ENCODE measurements at places on chromosomes 4 and X. TPM values are rescaled to one million over a fixed set of nuclear protein-coding genes. Genes with fewer than 3 reads are reported as not detected.

DNA sequence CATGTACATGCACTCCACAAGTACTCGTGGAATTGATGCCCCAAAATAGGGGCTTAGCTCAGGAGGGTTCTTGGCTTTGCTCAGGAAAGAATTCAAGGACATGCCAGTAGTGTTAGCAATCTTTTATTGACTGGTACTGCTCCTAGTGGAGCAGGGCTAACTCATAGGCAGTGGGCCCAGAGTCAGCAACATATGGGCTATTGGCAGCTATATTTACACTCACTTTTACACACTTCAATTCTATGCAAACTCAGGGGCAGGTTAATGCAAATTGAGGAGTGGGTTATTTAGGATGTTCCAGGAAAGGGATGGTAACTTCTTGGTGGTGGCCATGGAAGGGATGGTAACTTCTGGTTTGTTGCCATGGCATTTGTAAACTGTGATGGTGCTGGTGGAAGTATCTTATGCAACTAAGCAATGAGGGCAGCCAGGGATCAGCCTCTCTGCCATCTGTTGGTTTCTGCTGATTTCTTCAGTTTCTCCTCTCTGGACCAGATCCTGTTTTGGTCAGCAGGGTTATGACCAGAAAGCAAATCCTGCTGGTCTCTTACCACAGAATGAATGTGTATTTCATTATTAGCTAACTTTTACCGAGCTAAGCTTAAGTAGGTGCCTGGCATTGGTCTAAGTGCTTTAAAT, 69.2 kb upstream of the FAT1 start:
- DNase-seq: no peak

CENPVL1 gene
- total RNA-seq: not detected

GRCh38 chr4:85833302-85833701, 358.4 kb downstream of the ARHGAP24 start:
- DNase-seq: no peak

- no peak for DNase-seq
Measured at GRCh38 chr4:100489305-100489704, 28.5 kb downstream of the EMCN start.

DNA sequence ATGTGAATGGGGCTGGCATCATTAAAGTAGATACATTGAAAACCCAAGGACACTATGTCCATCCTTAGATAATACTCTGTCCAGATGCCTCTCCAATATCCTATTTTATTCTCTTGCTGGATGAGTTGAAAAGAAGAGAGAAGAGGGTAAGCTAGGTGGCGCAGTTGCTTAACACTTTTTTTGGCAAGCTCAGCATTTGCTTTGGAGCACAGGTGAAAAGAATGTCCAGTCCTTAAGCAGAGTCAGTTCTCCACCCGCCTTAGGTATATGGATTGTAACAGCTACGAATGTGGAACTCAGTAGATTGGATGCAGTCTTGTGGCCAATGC, 208.4 kb downstream of the NWD2 start:
- peak; percentile 63 for DNase-seq

DNA sequence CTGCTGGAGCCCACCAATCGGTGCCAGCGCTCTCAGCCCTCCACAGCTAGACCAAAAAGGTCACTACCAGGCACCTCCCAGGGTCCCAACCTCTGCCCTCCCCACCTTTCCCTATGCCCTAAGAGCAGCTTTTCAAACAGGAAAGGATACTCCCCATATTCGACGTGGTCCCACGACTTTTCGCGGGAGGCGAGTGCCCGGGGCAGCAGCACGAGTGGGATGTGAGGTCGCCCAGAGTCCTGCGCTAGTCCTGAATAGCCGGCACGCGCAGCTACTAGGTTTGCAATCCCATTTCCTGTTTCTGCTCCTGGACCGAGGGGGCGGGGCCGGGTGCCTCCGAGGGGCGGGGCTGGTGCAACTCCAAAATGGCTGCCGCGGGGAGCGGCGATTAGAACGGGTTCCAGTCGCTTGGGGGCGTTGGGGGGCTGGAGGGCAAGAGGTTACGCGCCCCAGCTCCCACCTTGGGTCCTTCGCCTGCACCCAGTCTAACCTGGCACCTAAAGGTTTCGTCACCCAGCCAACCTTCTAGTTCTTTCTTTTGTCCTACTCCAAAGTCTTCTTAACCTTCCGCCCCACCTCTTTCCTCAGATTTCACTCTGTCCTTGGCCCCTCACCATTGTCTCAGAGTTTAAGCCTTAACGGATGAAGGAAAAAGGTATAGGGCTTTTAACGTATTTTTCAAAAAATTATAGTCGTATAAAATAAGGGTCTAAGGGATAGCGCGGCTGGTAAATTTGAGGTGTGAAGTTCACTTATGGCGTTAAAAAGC, 85.0 kb upstream of the TENT5D start:
- peak; percentile 5 for DNase-seq

AFP gene
- total RNA-seq: not detected

STOX2 gene
- total RNA-seq: not detected

DNA sequence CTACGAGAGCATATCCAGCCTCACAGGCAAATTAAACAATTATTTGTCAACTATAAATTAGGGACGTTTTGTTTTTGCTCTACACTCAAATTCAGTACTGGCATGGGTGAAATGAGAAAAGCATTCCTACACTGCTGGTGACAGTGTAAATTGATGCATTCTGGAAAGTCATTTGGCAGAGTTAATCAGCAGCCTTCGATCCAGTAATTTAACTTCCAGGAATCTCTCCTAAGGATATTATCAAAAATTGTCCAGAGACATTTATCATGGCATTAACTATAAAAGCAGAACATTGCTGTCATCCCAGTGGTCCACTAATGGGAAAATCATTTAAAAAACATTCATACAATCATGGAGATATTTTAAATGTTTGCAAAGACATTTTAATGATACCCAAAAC, 67.5 kb upstream of the MMAA start:
- DNase-seq: no peak

DNA sequence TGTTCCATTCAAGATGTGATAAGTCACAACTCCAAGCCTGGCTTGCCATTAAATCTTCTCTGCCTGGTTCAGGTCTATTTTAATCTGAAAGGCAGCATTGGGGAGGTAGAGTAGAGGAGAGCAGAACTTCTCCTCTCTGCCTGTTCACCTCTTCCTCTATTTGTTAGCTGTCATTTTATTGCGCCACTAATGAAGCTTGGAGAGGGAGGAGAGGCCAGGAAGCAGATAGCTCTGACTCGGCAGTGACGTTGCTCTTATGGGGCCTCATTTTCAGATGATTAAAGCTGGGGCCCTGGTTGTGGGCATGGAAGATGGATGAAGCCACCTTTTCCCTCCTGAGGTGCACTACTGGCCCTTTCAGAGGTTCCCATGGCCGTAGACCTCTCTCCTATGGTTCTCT, 207.3 kb downstream of the MID1IP1 start:
- DNase-seq: no peak

DNA sequence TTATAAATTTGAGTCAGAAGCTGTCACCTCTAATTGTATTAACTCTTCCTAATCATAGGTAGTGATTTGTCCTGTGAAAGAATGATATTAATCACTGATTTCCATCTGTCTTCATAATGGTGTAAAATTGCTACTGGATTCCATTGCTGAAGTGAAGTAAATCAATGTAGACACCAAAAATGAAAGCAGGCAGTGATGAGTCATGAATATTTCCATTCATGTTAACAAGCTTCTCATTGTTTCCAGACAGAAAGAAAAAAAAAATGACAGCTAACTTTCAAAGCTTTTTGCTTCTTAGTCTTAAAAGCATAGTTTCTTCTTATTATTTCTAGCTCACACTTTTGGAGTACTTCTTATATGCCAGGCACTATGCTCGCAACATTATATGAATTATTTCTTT, 21.5 kb downstream of the FAM114A1 start:
- no peak for DNase-seq

PPA2 gene
- total RNA-seq: 49.8 TPM

- DNase-seq: no peak
Measured at GRCh38 chr4:74378573-74378972, 13.6 kb downstream of the EREG start.

RPA4 gene
- total RNA-seq: 0.50 TPM

GRCh38 chrX:105910563-105911105, 88.3 kb downstream of the NRK start:
- DNase-seq: no peak

DNA sequence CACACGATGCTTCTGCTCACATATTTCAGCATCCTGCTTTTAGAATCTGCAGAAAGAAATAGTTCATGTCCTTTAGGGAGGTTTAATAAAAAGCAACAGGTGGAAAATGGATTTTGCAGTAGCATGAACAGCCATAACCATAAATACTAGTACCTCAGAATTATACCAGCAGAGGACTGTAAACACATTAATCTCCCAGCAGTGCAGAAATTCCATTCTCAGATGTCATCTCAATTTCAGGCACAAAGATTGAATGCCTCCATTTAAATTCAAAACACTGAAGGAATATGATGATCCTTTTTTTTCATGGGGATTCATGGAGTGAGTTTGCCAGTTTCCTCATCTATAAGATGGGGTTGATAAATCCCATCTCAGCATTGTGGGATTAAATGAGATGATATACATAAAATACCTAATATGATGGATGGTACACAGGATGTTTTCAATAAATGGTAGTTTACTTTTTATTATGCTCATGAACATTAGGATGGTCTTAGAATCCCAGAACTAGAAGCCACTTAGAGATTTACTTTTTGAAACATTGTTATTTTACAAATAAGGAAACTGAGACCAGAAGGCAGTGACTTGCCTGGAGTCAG, 566 bp upstream of the LIMCH1 start:
- no peak for DNase-seq

DNA sequence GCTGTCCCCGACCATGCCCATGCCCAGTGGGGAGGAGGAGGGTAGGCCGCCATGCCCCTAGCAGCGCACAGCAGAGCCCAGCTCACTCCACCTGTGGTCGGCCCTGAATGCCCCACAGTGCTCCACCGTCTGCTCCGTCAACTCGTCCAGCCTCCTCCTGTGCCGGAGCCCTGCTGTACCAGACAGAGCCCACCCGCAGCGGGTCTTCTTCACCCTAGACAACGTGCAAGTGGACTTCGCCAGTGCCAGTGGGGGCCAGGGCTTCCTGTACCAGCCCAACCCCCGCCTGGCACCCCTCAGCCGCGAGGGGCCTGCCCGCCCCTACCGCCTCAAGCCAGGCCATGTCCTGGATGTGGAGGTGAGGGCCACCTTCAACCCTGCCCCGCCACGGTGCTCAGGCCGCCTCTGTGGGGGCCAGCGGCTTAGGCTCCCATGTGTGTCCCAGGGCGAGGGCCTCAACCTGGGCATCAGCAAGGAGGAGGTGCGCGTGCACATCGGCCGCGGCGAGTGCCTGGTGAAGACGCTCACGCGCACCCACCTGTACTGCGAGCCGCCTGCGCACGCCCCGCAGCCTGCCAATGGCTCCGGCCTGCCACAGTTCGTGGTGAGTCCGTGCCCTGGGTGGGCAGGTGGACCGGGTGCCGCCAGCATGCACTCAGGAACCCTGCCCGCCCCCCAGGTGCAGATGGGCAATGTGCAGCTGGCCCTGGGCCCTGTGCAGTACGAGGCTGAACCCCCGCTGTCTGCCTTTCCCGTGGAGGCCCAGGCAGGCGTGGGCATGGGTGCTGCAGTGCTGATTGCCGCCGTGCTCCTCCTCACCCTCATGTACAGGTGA, 6.9 kb upstream of the SRPK3 start:
- DNase-seq: no peak

DNA sequence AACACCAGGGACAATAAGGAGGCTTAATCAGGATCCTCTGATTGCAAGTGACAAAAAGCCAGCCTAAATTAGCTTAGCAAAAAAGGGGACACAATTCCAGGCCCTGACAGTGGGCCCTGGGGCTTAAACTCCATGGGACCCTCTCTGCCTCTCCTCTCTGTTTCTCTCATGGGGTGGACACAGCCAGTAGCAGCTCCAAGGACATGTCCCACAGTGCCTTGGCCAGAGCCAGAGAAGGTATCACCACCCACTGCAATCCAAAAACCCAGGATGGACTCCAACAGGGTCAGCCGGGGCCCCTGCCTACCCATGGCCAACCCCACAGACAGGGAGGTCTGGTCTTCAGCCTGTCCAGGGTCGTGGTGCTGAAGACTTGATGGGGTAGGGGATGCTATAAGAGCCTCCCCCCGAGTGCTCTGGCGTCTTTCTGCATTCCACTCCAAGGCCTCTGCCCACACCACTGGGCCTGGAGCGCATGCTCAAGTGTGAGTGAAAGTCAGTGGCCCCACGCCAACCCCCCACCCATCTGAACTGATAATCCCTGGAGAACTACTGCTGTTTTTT, 19.7 kb upstream of the PPP2R2C start:
- no peak for DNase-seq

DNA sequence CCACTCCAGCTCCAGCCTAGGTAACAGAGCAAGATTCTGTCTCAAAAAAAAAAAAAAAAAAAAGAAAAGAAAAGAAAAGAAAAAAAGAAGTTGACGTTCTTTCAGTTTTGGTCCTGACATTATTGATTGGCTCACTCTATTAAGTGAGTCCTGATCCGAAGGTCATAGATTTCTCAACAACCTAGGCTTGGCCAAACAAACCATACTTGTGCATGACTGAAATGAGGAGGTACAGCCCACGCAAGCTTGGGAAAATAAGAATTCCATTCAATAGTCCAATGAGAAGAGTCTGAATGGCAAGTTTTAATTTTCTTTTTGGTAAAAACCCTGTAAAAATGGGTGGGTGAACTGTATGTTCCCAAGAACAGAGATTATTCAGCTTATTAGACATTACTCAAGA, 3.2 kb upstream of the ETNPPL start:
- DNase-seq: no peak

KIAA0232 gene
- total RNA-seq: 16.5 TPM
